H7 (cell line): ENCODE measurements at places on chromosomes 6 and 20. TPM values are rescaled to one million over a fixed set of nuclear protein-coding genes. Genes with fewer than 3 reads are reported as not detected.

Gene DOK5
- total RNA-seq: 2.3 and 4.0 TPM in 2 replicates

Gene XPO5
- 70.9 and 78.3 TPM in 2 replicates for total RNA-seq

Gene HLA-DPB1
- 27.6 and 29.3 TPM in 2 replicates for total RNA-seq

Gene APOBEC2
- 0.14 TPM in 1 of 2 replicates, not detected in the other for total RNA-seq

Gene RBL1
- 17.6 and 20.5 TPM in 2 replicates for total RNA-seq

Gene CEP162
- total RNA-seq: 3.3 and 6.2 TPM in 2 replicates

Gene NOX3
- not detected in 2 replicates for total RNA-seq

Gene CLVS2
- 0.26 and 0.94 TPM in 2 replicates for total RNA-seq

Gene SAPCD1
- 1.8 and 7.7 TPM in 2 replicates for total RNA-seq

Gene POM121L2
- total RNA-seq: 0.03 TPM in 1 of 2 replicates, not detected in the other

Gene MCHR2
- not detected in 2 replicates for total RNA-seq

Gene SALL4
- 127 and 134 TPM in 2 replicates for total RNA-seq

Gene PCED1A
- total RNA-seq: 21.8 and 23.6 TPM in 2 replicates

Gene RUNX2
- total RNA-seq: 0.14 and 0.18 TPM in 2 replicates

Gene TENT5A
- 1.5 and 2.9 TPM in 2 replicates for total RNA-seq

Gene CPXM1
- 105 and 109 TPM in 2 replicates for total RNA-seq

Gene EDN1
- total RNA-seq: 0.76 and 1.6 TPM in 2 replicates

Gene NANP
- total RNA-seq: 7.0 and 7.2 TPM in 2 replicates

Gene RNF39
- total RNA-seq: 0.14 TPM in 1 of 2 replicates, not detected in the other

Gene CDSN
- total RNA-seq: not detected in 2 replicates

Gene PRR18
- 0.07 and 0.11 TPM in 2 replicates for total RNA-seq

Gene OR2B6
- total RNA-seq: not detected in 2 replicates

Gene TRIM38
- 1.0 and 2.3 TPM in 2 replicates for total RNA-seq

Gene NPEPL1
- total RNA-seq: 30.9 and 33.8 TPM in 2 replicates

Gene NECAB3
- total RNA-seq: 39.9 and 56.7 TPM in 2 replicates

Gene GSTA1
- 0.70 and 0.94 TPM in 2 replicates for total RNA-seq

Gene LGSN
- 0.07 and 0.17 TPM in 2 replicates for total RNA-seq

Gene DDX43
- total RNA-seq: 0.07 and 0.15 TPM in 2 replicates

Gene B3GAT2
- 0.18 and 0.28 TPM in 2 replicates for total RNA-seq

Gene PROCR
- 64.9 and 89.6 TPM in 2 replicates for total RNA-seq

Gene JPH2
- total RNA-seq: 0.67 and 0.69 TPM in 2 replicates

Gene STMND1
- not detected in 2 replicates for total RNA-seq

Gene NNAT
- 205 and 219 TPM in 2 replicates for total RNA-seq

Gene NKAPL
- total RNA-seq: not detected in 2 replicates

Gene HLA-DPA1
- 3.6 and 4.9 TPM in 2 replicates for total RNA-seq

Gene MYH7B
- total RNA-seq: 0.10 and 0.18 TPM in 2 replicates

Gene SMLR1
- not detected in 2 replicates for total RNA-seq

Gene SPATS1
- total RNA-seq: not detected in 2 replicates

Gene C20orf202
- total RNA-seq: 0.26 TPM in 1 of 2 replicates, not detected in the other

Gene FOXA2
- total RNA-seq: 6.4 and 19.3 TPM in 2 replicates

Gene RNF182
- total RNA-seq: 6.1 and 7.0 TPM in 2 replicates

Gene KHDC1L
- 0.28 TPM in 1 of 2 replicates, not detected in the other for total RNA-seq

Gene PLG
- not detected in 2 replicates for total RNA-seq

Gene RTN4IP1
- total RNA-seq: 17.6 and 18.4 TPM in 2 replicates

Gene VIP
- total RNA-seq: not detected in 2 replicates

Gene DYNLT2
- total RNA-seq: 1.3 and 1.7 TPM in 2 replicates

Gene TRIM10
- total RNA-seq: not detected in 2 replicates

Gene HSPA12B
- total RNA-seq: 0.97 and 2.4 TPM in 2 replicates

Gene BFSP1
- total RNA-seq: 3.1 and 5.0 TPM in 2 replicates

Gene SMAP1
- 25.5 and 39.5 TPM in 2 replicates for total RNA-seq

Gene TOX2
- total RNA-seq: 1.6 and 2.1 TPM in 2 replicates

Gene TMC2
- not detected in 2 replicates for total RNA-seq

Gene VGLL2
- total RNA-seq: not detected in 2 replicates

Gene GPLD1
- total RNA-seq: 2.0 and 2.5 TPM in 2 replicates

Gene ABHD16B
- total RNA-seq: not detected in 2 replicates

Gene CCDC28A
- 9.1 and 9.9 TPM in 2 replicates for total RNA-seq
